ENCODE measurements at places on chromosomes 13 and 19. TPM values are rescaled to one million over a fixed set of nuclear protein-coding genes. Genes with fewer than 3 reads are reported as not detected.

GRCh38 chr13:76769271-76769791 is 116.9 kb downstream of the KCTD12 start:
- no peak for DNase-seq

- DNase-seq: no peak
Measured at GRCh38 chr13:46388846-46389245, 1.8 kb upstream of the RUBCNL start.

DNA sequence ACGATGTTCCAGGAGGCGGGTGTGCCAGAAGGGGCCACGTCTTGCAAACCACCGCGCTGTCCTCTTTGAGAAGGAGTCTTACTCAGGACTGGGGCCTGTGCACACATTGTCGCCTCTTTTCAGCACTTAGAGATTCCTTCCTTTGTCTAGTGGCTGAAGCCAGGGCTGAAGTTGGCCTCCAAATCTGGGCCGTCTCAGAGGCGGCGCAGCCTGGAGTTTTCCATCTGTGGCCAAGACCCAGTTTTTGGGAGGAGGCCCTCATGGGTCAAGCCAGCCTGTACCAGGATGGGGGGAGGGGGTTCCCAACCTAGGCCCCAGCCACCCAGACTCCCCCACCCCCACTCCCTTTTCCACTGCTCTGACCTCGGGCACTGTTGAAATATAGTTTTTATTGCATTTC is 11.8 kb downstream of the ANO8 start:
- DNase-seq: no peak

DNA sequence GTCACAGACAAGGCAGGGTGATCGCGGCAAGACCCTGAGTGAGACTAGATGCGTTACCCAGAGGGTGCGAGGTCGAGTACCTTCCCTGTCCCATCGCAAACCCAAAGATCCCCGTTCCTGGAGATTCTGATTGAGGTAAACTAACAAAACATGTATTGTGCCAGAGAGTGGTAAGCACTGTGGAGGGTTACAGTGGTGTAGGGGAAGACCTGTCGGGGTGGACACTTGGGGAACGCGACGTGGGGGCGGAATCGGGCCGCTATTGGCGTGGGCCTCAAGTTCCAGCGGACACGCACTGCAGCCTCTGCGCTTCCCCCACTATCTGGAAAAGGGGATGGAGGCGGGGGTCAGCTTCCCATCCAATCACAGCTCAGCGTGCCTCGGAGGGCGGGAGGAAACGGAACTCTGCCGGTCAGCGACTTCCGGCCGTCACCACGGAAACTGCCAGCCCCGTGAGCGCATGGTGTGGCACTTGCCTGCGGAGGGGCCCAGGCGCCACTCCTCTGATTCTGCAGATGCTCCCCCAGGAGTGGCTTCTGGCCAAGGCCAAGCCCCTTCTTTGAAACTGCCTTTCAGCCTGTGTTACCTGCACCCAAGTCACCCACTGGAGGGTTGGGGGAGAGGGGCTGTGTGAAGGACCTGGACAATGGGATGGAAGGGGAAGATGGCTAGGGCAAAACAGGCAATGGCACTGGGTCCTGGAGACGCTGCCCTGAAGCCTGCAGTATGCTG is 1.0 kb upstream of the UBE2M start:
- DNase-seq: peak; percentile 92

DNA sequence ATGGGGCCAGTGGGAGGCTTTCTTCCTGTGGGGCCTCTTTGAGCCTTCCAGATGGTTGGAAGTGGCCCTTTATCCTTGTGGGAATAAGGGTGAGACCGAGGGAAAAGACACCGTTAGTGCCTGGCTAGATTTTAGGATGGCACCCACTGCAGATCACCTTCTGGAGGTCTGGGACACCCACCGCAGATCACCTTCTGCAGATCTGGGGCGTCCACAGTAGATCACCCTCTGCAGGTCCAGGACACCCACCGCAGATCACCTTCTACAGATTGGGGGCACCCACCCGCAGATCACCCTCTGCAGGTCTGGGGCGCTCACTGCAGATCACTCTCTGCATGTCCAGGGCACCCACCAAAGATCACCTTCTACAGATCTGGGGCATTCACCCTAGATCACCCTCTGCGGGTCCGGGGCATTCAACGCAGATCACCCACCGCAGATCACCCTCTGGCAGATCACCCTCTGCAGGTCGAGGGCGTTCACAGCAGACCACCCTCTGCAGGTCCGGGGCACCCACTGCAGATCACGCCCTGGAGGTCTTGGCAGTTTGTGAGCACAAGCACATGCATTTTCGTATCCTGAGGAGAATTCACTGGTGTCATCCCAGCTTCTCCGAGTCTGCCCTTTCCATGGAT is 153.4 kb upstream of the TSHZ3 start:
- no peak for DNase-seq

GRCh38 chr19:20969898-20970297 is 46.8 kb downstream of the ZNF85 start:
- no peak for DNase-seq

DNA sequence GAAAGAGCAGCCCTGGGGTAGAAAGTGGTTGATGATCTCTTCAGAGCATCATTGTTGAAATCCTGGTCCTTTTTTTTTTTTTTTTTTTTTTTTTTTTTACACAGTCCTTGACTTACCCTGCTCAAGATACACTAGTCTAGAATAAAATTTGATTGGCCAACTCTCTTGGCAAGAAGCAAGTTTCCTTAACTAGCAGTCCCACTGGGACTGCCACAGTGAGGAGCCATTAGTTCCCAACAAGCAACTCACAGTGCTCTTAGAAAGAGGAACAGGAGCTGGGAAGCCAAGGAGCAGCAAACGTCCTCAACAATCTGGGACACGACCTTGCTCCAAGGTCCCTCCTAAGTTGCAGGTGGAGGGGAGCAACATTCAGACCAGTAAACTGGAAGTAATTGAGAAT is 47.9 kb upstream of the INTS6 start:
- no peak for DNase-seq

- no peak for DNase-seq
Measured at GRCh38 chr13:109712124-109712722, 74.2 kb downstream of the IRS2 start.

- DNase-seq: no peak
Measured at GRCh38 chr13:92670096-92670495, 556.5 kb upstream of the GPC6 start.

GRCh38 chr13:27024776-27025492 is 146.7 kb downstream of the USP12 start:
- no peak for DNase-seq

The LILRA2 gene
- total RNA-seq: 2.0 TPM

DNA sequence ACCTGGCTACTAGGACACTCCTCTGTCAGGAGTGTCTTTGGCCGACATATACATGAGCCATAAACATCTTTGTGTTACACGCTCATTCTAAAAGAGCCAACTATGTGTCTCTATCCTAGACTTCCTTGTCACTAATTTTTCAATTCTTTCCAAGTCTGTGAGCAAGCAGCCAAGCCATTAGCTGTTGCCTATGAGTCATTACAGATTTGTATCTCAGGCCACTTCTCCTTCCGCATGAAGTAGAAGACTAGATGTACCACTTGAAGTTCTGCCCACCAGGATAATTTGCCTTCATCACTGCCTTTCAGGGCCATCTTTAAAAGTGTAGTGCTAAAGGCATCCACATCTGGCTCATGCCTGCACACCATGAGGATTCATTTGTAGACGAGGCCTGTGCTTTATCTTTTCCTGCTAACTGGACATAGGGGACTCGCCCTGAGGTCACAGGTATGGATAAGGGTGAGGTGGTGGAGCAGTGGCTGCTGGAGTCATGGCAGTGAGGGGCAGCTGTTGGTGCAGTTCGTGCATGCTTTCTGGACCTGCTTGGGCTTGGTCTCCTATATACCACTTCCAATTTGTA is 126.1 kb upstream of the KL start:
- no peak for DNase-seq

DNA sequence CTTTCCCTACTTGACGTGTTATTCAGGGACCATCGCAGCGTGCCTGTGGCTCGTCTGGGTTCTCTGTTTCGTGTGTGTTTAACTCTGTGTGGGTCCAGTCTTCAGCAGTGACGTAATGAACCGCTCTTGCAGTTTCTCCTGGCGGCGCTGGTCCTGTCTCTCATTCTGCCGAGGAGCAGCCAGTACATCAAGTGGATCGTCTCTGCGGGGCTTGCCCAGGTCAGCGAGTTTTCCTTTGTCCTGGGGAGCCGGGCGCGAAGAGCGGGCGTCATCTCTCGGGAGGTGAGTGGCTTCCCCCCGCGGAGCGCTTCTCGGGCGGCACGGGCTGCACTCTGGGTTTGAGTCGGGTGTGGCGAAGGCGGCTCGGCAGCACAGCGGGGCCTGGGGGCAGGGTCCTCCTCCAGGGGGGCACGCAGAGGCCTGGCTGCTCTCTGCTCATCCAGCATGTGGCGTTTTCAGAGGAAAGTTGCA is 36.3 kb upstream of the TFDP1 start:
- DNase-seq: peak; percentile 45

The CDX2 gene
- not detected for total RNA-seq

DNA sequence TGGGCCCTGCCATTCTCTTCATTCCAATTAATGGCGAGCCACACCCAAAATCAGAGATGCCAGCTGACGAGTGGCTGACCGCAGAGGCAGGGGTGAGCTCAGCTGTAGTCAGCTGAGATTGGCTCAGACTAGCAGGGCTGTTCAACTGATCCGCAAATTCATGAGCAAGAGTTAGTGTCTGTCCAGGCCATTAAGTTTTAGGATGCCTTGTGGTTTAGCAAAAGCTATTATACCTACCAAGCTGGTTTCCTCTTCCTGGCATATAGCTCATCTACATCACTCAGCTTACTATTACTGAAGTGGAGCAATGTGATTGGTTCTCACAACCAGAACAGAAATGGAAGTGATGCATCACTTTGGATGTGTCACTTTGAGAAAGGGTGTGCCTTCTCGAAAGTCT is 148.7 kb downstream of the NALCN start:
- no peak for DNase-seq

GRCh38 chr19:38742906-38743305 is 1.4 kb downstream of the CAPN12 start:
- DNase-seq: no peak

DNA sequence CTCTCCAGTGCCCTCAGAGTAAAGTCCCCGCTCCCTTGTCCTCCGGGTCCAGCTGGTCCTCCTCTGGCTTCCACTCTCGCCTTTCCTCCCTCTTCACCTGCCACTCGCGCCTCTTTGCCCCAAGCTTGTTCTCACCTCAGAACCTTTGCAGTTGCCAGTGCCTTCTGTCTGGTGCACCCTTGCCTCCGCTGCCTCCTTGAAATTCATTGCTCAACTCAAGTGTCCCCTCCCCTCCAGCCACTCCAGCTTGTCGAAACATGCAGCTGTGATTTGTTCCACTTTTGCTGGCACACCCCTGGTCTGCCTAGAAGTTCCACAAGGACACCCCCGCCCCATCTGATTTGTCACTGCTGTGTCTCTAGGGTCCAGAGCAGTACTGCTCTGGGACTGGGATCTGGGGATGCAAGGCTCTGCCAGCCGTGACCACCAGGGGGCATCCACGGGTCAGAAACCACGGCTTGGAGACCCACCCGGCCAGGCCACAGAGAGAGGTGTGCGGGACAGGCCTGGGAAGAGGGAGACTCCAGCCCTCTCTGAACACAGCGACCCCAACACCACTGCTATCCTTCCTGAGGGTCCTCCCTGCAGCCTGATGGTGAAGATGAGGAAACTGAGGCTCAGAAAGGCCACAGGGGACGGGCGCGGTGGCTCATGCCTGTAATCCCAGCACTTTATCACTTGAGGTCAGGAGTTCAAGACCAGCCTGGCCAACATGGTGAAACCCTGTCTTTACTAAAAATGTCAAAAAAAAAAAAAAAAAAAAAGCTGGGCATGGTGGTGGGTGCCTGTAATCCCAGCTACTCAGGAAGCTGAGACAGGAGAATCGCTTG is 49.9 kb downstream of the AP1M1 start:
- peak; percentile 93 for DNase-seq

DNA sequence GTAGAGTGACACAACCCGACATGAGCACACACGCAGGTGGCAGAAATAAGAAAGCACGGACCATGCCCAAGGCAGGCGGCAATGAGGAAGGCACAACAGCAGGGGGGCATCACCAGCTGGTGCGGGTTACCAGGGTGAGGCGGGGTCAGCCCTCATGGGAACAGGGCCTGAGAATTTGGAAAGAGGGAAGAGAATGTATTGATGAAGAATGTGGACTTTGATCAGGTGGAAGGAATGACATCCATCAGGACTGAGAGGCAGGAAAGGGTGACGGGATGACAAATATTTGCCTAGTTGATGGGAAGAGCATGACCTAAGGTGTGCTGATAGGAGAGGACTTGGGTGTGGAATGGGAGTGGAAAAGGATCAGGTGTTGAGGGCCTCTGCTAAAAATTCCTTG is 177.5 kb downstream of the ABCC4 start:
- no peak for DNase-seq

The OR7C1 gene
- total RNA-seq: not detected

DNA sequence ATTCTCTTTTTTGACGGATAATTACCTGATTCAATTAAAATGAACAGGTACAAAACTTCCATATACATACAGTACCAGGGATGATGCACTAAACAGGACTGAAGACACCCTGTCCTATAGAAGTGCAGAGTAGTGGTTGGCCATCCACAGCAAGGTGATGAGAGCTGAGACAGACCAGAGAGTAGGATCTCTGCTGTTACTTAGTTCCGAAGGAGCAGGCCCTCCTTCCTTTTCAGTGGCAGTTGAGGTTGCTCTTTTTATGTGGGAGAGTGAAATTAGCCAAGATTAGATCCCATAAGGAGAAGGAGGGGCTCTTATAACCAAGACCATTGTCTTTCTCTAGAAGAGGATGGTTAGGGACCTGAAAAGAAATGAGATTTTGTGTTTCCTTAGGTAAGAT is 4.0 kb downstream of the PDS5B start:
- DNase-seq: no peak

Measured in left ventricle myocardium superior (tissue), 1 donor.